AG08395 (cell line): ENCODE measurements at places on chromosomes 12 and 14.
A peak's percentile ranks its signal among the peaks of the same experiment; 100 is the strongest.

GRCh38 chr14:60349663-60350365, 100.8 kb downstream of the PPM1A start:
- DNase-seq: peak; percentile 68

DNA sequence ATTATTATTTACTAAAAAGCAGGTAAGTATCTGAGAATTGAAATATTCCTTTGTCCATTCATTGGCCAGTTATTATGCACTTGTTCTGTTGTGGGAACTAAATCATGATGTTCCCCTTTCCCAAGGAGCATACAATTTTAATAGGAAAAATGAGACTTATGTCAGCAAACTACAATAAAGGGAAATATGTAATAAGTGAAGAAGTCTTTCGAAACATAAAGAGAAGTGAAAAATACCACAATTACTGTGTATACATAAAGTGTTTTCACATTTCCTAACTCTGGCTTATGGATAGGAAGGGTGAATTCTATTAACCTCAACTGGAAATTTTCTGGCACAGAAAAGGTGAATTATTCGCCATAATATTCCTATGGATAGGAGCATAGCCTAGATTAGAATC, 78.4 kb upstream of the DNM1L start:
- DNase-seq: no peak

- peak; percentile 60 for DNase-seq
Measured at GRCh38 chr14:105484069-105484996, 2.4 kb upstream of the CRIP1 start.

- no peak for DNase-seq
Measured at GRCh38 chr14:104640681-104641080, 36.1 kb upstream of the TMEM179 start.

DNA sequence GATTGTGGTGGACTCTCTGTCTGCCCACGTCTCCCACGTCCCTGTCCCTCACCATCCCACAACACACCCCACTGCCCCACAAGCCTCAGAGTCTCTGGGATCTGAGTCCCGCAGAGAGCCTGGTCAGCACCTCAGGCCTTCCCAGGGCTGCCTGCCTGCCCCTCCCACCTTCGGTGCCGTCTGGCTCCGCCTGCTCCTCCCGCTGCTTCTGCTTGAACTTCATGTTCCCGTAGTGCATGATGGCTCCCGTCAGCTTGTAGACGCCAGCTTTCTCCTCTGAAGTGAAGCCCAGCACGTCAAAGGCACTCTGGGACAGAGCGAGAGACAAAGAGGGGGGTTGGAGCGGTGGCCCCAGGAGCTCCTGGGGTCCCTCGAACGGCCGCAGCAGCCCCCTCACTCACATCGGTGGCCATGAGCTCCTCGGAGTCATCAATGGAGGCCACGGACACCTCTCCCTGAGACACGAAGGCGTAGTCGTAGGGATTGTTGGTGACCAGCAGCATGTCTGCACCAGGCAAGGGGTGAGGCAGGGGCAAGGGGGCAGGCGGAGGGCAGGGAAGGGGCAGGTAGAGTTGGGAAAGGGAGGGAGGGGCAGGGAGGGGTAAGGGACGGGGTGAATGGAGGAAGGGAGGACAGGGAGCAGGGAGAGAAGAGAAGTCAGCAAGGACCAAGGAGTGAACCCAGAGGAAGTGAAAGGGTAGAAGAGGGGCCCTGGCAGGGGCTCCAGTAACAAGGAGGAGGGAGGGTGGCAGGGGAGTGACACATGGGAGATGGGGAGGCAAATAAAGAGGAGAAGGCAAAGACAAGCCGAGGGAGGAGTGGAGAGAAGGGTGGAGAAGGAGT, 5.6 kb downstream of the MYH6 start:
- no peak for DNase-seq

- peak; percentile 72 for DNase-seq
Measured at GRCh38 chr14:75711105-75711795, 50.2 kb downstream of the TTLL5 start.

DNA sequence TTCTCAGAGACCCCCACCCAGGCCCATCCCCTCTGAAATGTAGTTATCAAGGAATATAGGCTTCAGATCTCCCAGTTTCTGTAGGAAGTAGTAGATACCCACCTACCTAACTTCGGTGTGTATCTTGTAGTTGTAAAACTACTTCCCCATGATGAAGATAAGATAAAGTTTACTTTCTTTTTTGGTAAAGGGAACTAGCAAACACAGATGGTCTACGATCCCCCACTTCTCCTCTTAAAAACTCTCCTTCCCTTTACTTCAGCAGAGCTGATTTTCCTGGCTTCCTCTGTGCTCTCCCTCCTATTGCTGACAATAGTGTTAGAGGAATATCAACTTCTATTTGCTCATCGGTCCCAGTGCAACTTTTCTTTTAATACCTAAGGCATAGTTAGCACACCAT, 395.2 kb downstream of the RPL10L start:
- no peak for DNase-seq

GRCh38 chr12:56521590-56522371, at the start of gene RBMS2:
RBMS2 (plus strand) TSS chr12:56521820; CDS start chr12:56522024, 204 bp downstream.
- peak; percentile 83 for DNase-seq

DNA sequence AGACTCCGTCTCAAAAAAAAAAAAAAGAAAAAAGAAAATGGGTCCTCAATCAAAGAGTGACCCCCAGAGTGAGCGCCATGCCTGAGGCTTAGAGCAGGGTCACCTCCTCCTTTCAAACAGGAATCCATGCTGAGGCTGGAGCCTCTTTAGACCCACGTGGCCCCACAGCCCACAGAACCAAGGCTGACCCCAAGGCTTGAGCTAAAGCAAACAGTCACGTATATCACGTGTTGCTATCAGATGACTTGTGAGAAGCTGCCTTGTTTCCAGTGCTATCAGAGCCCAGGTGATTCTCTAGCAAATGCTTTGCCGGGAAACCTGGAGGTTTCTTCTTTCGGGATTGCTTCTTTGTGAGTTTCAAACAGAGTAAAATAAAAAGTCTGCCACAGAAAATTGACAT, 31.7 kb upstream of the DYNC1H1 start:
- DNase-seq: no peak

DNA sequence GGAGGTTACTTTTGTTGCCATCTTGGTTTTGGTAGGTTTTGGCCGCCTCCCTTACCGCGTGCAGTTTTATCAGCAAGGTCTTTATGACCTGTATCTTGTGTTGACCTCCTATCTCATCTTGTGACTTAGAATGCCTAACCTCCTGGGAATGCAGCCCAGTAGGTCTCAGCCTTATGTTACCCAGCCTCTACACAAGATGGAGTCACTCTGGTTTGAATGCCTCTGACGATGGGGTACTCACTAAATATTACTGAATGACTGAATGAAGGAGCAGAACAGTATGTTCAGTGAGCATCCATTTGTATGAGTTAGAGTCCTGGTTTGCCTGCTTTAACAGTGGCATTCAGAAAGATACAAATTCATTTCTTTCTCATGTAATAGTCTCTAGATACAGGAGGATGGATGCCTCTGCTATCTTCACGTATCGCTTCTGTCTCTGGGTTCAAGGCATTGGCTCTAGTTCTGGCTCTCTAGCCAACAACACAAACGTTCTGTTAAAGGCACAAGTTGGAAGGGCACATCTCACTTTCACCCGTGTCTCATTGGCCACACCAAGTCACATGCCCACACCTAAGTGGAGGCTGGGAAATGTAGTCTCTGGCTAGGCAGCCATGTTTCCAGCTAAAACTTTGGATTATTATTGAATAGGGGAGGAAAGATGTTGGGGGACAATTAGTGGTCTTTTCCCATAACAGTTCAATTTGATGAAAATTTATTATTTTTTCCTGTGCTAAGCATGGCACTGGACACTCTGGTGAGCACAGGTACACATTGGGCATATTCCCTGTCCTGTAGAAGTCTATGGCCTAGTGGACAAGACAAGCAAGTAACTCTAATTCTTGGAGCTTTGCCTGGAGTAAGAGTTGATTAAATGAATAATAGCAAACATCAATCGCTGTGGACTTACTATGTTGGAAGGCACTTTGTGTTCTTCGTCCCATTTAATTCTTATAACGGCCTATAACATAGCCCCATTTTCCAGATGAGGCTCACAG, 75.2 kb upstream of the RPH3A start:
- DNase-seq: no peak

GRCh38 chr12:115597157-115597712, 680.3 kb downstream of the MED13L start:
- DNase-seq: peak; percentile 80

DNA sequence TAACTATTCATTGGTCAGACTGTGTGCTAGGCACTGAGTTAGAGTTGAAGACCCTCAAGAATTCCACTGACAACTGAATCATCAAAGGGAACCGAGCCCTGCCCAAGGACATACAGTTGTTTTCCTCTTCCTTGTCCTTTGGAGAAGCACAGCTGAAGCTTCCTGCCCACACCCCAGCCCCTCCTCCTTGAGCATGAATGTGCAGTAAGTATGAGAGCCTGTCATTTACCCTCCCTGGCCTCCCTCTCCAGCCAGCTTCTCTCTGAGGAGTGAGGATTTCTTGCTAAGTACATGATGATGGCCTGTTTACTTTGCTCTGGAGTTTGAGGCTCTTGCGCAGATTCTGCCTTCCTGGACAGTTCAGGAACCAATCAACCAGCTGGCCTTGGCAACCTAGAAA, 235.2 kb downstream of the CACNA1C start:
- peak; percentile 55 for DNase-seq

GRCh38 chr12:93698307-93699092, 21.3 kb downstream of the CRADD start:
- peak; percentile 10 for DNase-seq

DNA sequence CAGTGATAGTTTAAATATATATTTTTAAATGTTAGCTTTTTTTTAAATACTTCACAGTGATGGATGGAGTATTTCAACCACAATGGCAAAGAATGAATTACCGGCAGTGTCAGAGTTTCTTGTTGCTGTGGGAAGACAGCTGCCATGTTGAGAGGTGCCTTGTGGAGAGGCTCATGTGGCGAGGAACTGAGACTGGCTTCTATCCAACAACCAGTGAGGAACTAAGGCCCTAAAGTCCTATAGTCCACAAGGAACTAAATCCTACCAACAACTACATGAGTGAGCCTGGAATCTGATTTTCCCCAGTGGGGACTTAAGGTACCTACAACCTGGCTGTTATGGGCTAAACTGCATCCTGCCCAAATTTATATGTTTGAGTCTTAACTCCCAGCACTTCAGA, 220.2 kb upstream of the PLEKHG7 start:
- DNase-seq: no peak

DNA sequence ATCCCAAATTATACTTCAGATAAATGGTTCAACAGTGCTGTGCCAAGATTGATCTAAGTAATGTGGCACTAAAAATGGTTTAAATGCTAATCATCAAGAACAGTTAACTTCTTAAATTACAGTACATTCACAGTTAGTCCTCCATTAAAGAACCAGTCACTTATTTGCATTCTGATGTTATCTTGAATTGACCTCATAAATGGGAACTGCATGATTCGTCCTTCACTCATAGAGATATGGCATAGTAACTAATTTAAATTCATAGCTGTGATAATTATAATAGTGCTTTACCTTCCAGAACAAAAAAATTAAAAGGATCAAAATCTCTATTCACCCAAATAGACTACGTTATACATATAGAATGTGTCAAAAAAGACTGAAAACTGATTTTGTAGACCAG, 61.1 kb downstream of the COCH start:
- DNase-seq: no peak

DNA sequence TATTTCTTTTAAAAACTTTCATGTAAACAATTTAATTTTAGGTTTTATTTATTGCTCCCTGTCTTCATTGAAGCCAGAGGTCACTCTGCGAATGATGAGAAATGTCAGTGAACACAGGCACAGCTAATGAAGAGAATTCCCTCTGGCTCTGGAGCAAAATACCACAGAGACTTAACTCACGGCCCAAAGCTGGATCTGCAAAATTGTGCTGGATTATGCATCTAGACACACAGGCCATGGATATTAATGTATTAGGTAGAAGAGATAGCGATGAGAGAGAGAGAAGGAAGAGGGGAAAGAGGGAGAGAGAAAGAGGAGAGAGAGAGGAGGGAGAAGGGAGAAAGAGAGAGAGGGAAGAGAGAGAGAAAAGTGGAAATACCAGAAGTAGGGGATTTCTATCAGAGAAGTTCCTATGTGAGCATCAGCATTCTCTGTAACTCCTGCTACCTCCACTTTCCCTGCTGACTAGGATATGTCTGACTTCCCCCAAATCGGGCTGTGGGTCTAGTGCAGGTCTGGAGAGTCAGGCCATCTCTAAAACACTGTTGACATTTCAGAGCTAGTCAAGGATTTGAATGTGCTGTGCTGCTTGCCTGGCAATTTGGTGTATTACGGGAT, 3.7 kb downstream of the ARHGDIB start:
- DNase-seq: no peak

GRCh38 chr14:55832974-55833373, 253.0 kb downstream of the KTN1 start:
- no peak for DNase-seq

DNA sequence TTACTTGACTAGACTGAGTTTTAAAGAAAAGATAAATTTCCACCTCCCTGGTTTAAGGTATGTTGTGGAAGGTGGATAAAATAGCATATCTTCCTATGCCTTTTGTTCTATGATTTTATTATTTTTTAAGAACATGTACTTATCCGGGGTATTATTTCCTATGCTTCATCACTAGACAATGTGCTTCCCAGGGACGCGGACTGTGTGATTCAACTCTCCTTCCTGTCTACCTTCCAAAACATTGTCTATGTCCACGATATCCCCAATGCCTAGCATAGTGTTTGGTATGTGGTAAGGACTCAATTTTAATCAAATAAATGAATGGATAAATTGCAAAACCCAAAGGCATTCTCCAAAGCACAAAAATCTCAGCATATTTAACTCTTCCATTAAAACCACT, 8.3 kb upstream of the CCND2 start:
- no peak for DNase-seq

GRCh38 chr14:50230401-50230700, 1.0 kb downstream of the SOS2 start:
- DNase-seq: no peak

DNA sequence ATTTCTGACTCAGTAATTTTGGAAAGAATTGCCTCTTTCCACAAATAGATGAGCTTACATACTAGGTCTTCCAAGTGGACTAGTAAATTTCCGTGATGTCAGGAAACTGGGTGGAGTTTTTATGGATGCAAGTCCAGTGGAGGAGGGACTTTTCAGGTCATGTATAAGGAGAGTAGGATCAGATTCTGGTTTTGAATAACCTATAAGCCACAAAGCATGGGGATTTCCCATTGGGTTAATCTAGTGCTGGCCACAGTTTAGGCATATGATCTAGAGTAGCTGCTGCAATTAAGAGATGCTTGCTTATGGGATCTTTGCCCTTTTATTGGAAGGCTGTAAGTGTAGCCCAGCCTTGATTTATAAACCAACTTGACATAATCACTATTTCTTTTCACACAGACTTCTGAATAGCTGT, 33.8 kb downstream of the STK38L start:
- peak; percentile 72 for DNase-seq
